GM13976 (cell line): ENCODE measurements at places on chromosomes 13 and 19.
A peak's percentile ranks its signal among the peaks of the same experiment; 100 is the strongest.

- DNase-seq = peak; percentile 73
Observed at GRCh38 chr19:18223860-18224524, 2.2 kb downstream of the PDE4C start.

- no peak for DNase-seq
Observed at GRCh38 chr13:38951525-38952313, 38.9 kb downstream of the STOML3 start.

DNA sequence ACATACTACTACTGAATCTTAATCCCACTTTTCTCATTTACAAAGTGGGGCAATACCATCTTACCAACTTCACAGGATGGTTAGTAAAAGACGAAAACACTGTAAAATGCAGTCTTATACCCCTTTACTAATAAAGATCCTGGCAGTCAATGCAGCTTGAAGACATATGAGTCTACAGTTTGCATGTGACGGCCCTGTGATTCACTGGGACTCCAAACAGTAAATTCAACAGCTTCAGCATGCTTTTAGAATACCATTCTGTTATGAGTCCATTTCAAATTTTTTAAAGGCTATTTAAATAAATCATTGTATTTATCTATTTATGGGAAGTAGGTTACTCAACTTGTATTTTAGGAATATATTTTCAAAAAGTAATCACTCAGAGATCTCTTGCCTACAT lies 629.1 kb downstream of the LIG4 start:
- DNase-seq = no peak

GRCh38 chr13:110168999-110169933 lies 137.7 kb downstream of the COL4A1 start:
- no peak for DNase-seq

GRCh38 chr13:32211813-32212212 lies 103.3 kb downstream of the ZAR1L start:
- DNase-seq = no peak

GRCh38 chr13:97068151-97068550 lies 73.9 kb upstream of the OXGR1 start:
- no peak for DNase-seq

DNA sequence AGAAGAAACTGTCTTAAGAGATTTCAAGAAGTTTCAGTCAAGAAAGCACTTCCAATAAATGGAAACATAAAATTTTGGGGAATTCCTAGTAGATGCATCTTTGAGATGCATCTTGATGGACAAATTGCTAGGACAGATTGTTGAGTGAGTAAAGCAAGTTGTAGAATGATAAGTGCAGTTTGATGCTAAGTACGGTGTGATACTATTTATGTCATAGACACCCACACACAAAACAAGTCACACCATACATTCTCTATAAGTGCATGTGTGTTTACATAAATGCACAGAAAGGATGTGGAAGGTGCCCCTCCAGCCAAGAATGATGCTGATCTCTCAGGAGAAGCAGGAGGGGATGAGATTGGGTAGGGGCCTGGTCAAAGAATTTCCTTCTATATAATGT lies 375.7 kb downstream of the FOXO1 start:
- DNase-seq = no peak

- DNase-seq = no peak
Observed at GRCh38 chr19:40257096-40257517, 28.0 kb downstream of the AKT2 start.
